Activated naive CD4-positive, alpha-beta T cell treated with Interleukin-2 at 50 U/mL for 16 hours (primary cell): ENCODE measurements at places on chromosomes 7 and 10.
A peak's percentile ranks its signal among the peaks of the same experiment; 100 is the strongest.

GRCh38 chr7:151588982-151589381, 69.3 kb upstream of the RHEB start:
- no peak for DNase-seq

- DNase-seq, result no peak
Observed at GRCh38 chr7:17434841-17435692, 136.6 kb downstream of the AHR start.

GRCh38 chr7:117689406-117689805, 183.8 kb downstream of the CTTNBP2 start:
- no peak for DNase-seq

GRCh38 chr7:135773464-135773863, 24.9 kb upstream of the FAM180A start:
- DNase-seq, result no peak

DNA sequence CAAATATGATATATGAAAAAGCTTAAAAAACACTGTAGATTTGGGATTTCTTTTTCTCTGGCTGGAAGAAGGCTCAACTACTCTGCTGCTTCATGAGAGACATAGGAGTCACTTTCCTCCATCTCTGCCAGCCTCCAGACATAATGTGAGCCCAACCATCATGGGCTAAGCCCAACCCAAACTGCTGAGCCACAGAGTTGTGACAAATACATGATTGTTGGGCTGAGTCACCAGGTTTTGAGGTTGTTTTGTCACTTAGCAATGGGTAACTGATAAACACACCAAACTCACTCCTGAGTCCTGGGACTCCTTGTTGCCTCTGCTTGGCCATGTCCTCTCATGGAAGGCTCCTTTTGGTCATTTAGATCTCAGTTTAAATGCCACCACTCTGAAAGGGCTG, 381.8 kb upstream of the FZD8 start:
- DNase-seq, result no peak

DNA sequence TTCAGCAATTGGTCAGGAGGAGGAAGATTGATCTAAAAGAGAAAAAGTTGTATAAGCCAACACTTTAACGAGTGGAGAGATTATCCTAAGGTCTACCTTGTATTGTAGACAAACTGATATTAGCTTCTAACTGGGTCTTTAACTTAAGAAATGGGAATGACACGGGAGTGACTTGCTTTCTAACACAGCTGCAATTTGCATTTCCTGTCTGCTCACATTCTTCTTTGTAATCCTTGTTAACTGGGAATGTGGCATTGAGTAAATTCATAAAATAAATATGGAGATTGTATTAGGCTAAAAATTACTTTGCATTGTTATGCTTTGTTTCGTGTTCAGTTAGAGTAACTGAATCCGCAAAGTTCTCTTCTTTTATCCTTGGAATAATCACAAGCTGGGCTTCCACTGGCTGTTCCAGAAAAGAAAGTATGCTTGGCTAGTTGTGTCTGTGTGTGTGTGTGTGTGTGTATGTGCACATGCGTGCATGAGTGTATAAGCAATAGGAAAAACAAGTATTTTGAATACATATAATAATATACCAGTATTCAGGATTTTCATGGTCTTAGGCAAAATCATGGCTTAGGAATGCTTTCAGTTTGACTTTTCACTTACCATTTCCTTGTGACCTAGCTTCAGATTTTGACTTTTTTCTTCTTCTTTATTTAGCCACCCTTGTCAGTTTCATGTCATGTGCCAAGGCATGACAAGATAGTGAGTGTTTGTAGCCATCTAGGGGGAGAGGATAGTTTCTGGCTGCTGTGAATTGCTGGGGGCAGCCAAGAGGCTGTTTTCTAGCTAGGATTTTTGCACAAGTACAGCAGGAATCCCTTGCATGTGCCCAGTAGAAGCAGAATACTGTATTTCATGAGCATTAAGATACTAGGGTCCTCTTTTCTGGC, 54.5 kb upstream of the FZD8 start:
- DNase-seq, result no peak

DNA sequence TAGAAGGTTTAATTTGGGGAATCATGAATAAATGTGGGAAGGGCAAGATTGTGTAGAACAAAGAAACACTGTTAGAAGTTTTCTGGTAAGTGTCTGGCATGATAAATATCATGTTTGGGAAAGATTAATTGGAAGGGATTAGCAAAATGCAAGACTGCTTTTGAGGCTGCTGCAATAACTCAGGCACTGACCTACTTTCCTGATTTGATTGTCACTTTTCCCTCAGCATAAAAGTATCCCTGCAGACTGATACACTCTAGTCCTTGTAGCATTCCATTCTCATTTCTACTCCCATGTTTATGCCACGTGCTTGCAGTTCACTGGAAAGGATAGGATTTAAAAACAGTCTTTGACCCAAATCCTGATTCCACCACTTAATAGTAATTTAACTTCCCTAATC, 303.3 kb upstream of the SEMA3A start:
- DNase-seq, result no peak

DNA sequence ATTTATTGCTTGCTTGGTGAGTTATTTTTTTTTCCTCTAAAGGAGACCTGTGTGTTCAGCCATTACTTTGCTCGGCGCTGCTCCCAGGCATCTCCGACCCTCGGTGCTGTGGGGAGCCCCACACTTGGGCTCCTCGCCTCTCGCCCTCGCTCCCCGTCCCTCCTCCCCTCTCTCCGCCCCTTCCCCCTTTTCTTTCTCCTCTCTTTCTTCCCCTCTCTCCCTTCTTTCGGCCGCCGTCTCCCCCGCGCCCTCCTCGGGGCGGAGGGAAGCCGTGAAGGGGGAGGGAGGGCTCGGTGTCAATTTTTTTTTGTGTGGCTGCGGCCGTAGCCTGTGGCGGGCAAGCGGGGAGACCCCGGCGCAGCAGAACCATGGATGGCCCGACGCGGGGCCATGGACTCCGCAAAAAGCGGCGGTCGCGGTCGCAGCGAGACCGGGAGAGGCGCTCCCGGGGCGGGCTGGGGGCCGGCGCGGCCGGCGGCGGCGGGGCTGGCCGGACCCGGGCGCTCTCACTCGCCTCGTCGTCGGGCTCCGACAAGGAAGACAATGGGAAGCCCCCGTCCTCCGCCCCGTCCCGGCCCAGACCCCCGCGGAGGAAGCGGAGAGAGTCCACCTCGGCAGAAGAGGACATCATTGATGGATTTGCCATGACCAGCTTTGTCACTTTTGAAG, 1.1 kb downstream of the AUTS2 start:
- no peak for DNase-seq

DNA sequence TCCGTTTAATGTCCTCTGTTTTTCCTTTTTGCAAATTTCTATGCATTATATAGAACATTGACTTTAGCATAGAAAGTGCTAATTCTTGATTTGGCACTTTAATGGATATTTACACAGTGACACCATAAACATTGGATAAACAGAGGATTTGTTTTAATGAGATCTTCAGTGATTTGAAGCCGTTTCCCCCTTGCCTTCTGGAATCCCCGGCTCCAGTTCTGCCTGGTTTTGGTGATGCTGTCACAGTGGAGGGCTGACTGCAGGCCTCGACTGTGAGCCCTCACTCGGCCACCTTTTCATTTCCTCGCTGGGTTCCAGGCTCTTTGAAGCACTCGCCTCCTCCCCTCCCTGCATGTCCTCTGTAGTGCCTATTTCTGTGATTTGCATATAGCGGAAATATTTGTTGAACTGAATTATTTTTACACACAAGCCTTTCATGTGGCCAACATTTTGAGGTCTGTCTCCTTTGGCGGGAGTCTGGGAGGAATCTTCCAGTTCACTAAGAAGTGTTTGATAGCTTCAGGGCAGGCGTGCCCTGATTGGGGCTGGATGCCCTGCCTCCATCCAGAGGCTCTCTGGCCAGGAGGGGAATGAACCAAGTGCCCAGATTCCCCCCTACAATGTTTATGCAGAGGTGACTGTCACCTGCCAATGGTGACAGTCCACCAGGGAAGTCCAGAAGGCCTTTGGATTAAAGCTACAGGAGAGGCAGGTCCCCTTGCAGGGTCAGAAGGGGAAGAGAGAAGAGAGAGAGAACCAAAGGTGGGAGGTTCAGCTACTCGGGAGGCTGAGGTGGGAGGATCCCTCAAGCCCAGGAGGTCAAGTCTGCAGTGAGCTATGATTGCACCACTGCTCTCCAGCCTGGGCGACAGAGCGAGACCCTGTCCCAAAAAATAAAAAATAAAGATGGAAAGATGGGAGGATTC, 67.5 kb downstream of the CUX1 start:
- DNase-seq, result no peak

DNA sequence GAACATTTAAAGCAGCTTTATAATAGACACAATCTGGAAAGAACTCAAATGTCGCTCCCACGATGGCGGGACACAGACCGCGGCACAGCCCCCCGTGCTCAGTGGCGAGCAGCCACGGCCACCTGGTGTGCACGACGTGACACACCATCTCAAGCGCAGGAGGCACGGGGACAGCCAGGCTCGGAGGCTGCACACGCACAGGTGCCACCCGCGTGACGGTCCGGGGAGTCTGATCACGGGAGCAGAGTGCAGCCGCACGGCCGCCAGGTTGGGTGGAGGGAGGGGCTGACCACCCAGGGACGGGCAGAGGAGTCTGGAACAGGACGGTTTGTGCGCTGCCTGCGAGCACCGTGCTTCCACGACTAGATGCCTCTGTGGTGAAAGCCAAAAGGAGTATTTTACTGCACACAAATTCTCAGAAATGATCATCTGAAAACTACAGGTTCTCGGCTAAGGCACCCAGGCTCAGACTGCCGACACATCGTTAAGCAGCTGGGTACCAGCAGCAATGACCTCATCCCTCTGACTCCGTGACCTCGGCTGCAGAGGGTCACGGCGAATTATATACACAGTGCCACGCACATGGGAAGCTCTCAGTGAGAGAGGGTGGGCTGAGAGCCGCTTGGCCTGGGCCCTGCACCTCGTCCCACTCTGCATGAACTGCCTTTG, 7.5 kb upstream of the GPER1 start:
- DNase-seq, result no peak

- peak; percentile 8 for DNase-seq
Observed at GRCh38 chr7:74617180-74617744, 40.3 kb upstream of the GTF2I start.

GRCh38 chr10:42783181-42783549, 570 bp downstream of the BMS1 start:
- peak; percentile 23 for DNase-seq

DNA sequence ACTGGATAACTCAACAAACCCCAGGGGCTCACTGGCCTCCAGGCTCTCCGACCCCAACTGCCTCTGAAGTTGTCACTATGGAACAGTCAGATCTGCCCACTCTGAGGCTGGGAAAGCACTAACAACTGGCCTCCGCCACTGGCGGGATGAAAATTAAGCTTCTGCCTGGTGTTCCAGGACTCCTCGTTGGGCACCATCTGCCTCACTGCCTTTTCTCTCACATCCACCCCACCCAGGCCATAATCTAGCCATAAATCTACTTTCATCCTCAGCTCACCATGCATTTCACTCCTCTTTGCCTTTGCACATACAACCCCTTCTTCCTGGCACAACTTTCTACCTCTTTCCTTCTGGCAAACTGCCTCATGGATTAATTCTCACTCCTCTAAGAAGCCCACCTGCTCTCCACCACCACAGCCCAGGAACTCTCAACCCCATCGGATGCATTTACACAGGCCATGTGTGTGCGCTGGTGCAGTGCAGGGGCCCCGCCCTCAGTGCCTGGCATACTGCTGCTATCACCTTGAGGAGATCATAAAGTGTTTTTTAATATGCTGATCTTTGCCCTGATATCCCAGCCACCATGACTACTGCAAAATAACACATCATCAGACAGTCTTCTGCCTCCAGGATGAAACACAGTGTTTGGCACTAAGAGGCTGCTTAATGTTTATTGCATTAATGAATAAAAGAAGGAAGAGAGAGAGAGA, 4.0 kb downstream of the CDHR1 start:
- no peak for DNase-seq

DNA sequence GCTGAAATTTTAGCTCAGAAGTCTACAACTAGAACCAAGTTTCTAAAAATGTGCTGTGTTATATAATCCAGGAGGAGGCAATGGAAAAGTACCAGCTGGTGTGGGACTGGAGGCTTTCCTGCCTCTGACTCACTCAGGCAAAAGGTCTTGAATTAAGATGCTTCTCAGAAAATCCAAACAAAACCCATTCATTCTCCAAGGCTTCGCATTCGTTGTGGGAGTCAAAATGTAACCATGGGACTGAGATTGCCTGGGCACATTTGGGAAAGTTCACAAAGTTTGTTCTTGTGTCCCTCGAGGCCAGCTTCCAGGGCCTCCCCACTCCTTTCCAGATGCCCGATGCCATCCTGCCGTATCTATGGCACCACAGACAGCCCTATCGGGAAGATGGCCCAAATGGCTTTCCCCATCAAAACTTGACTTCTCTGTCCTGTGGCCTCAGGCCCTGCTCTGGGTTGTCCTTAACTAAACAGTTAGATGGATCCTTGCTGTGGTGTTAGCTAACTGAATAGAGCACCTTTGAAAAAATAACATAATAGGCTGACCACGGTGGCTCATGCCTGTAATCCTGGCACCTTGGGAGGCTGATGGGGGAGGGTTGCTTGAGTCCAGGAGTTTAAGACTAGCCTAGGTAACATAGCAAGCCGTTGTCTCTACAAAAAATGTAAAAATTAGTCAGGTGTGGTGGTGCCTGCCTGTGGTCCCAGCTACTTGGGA, 180.5 kb downstream of the PFKFB3 start:
- no peak for DNase-seq

DNA sequence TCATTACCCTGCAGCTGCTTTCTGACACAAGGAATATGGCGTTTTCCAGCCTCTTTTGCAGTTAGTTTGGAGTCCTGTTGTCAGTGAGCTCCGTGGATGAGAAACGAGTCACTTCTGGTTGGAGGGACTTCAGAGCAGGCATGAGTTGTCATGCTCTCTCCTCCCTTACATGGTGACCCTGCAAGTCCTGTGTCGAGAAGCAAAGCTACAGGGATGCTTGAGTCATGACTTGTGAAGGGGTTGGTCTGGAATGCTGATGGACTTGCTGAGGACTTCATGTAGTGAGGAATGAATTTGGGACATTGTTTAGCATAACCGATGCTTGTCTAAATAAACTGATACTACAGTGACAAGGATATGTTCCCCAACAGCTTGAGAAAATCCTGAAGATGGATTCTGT, 108.8 kb downstream of the ADCYAP1R1 start:
- DNase-seq, result no peak

GRCh38 chr7:150654692-150655091, 22.5 kb upstream of the GIMAP6 start:
- no peak for DNase-seq

DNA sequence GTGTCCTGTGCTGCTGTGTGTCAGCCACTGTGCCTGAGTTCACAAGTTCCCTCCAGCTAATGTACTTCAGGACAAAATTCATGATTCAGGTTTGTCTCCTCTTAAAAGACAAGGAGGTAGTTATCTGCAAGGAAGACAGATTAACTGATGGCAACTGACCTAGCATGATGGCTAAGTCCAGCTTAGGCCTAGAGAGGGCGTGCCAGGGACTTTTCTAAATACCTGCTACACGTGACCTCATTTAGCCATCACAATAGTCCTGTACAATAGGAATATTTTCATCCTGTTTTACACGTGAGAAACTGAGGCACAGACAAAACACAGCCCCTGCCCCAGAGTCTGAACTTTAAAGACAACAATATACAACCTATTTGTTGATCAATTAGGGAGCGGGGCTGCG, 275.7 kb downstream of the XPNPEP1 start:
- no peak for DNase-seq
